ENCODE measurements at places on chromosomes 11 and 22. TPM values are rescaled to one million over a fixed set of nuclear protein-coding genes. Genes with fewer than 3 reads are reported as not detected.

DNA sequence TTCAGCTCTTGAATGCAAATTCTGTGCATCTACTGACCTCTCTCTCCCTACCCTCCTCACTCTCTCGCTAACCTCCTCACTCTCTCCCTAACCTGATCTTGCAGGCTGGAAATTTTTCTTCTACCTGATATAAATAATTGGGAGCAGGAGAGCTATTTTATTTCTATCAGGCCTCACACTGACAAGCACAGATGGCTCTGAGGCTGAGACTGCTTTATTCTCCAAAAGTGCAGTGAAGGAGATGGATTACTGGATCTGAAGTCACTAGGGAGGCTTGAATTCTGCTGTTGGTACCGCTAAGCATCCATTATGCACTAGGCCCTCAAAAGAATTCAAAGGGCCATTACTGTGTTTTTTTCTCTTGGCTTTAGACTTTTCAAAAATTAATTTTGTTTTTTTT lies 19.4 kb upstream of the LDHA start:
- DNase-seq, result no peak

- DNase-seq, result peak; percentile 56
Observed at GRCh38 chr11:73995731-73996130, 13.1 kb upstream of the UCP2 start.

DNA sequence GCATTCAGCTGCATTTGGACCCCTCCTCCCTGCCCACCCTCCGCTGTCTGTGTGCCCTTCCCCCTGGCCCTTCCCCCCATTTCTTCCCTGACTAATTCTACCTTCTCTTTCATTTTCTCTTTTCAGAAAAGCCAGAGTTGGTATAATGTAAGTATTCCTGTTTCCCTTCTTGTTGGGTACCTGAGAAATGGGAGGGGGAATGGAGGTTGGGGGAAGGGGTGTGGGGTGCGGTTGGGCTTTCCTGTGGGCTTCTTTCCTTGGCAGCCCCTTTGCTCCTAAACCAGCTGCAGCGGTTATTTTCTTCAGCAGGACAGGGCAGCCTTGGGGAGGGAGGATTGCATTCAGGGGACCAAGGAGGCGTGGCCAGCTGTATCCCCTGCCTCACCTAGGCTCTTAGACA lies 70.2 kb downstream of the SCN3B start:
- no peak for DNase-seq

GRCh38 chr11:108897916-108898315 lies 233.0 kb downstream of the DDX10 start:
- no peak for DNase-seq

Gene PIWIL4
- total RNA-seq, result 0.48 TPM

Gene RAG2
- not detected for total RNA-seq

GRCh38 chr11:70506986-70507385 lies 108.7 kb downstream of the CTTN start:
- no peak for DNase-seq

DNA sequence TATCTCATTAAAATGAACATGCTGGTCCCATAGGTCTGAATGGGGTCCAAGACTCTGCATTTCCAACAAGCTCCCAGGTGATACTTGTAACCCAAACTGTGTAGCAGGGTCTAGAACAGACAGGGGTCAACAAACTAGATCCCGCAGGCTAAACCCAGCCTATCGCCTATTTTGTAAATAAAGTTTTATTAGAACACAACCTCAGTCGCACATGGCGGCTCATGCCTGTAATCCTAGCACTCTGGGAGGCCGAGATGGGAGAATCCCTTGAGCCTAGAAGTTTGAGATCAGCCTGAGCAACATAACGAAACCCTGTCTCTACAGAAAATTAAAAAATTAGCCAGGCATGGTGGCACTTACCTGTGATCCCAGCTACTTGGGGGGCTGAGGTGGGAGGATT lies 42.3 kb upstream of the HMGXB4 start:
- no peak for DNase-seq

GRCh38 chr22:36180038-36180880 lies 19.7 kb upstream of the APOL3 start:
- peak; percentile 92 for DNase-seq

Gene CCDC81
- 0.79 TPM for total RNA-seq

Gene PRRG4
- 0.23 TPM for total RNA-seq

DNA sequence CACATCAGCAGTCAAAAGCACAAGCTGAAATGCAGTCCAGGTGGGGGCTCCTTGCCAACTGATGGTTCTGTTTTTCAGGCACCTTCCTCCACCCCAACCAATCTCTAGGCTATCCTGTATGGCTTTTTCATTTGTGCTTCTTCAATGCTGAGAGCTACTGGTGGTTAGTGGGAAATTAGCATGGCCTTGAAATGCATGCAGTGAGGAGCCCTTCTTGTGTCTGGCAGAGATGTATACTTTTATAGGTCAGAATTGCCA lies 167.4 kb downstream of the NAV2 start:
- DNase-seq, result no peak

DNA sequence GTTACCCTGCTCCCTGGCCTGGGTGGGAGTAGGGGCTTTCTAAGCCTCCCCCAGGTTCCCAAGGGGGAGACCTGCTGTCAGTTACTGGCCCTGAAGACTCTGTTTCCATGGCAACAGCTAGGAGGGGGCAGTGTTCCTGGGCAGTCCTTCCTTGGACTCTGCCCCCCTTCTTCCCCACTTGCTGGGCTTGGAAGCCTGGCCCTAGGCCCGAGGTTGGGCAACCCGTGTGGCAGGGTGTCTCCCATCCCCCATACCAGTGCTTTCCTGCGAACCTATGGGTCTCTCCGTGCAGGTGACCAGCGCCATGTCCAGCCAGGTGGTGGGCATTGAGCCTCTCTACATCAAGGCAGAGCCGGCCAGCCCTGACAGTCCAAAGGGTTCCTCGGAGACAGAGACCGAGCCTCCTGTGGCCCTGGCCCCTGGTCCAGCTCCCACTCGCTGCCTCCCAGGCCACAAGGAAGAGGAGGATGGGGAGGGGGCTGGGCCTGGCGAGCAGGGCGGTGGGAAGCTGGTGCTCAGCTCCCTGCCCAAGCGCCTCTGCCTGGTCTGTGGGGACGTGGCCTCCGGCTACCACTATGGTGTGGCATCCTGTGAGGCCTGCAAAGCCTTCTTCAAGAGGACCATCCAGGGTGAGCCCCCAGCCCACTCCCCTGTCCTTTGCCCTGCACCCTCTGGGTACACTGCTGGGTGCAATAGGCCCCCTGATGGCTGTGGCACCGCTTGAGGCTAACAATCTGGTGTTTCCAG lies 1.7 kb downstream of the ESRRA start:
- DNase-seq, result no peak

GRCh38 chr11:8823174-8823742 lies 87.7 kb upstream of the AKIP1 start:
- DNase-seq, result no peak

Gene OR10A2
- total RNA-seq, result not detected

- DNase-seq, result no peak
Observed at GRCh38 chr11:104764710-104765045, 133.6 kb downstream of the CASP12 start.

Gene DCHS1
- total RNA-seq, result 0.78 TPM

DNA sequence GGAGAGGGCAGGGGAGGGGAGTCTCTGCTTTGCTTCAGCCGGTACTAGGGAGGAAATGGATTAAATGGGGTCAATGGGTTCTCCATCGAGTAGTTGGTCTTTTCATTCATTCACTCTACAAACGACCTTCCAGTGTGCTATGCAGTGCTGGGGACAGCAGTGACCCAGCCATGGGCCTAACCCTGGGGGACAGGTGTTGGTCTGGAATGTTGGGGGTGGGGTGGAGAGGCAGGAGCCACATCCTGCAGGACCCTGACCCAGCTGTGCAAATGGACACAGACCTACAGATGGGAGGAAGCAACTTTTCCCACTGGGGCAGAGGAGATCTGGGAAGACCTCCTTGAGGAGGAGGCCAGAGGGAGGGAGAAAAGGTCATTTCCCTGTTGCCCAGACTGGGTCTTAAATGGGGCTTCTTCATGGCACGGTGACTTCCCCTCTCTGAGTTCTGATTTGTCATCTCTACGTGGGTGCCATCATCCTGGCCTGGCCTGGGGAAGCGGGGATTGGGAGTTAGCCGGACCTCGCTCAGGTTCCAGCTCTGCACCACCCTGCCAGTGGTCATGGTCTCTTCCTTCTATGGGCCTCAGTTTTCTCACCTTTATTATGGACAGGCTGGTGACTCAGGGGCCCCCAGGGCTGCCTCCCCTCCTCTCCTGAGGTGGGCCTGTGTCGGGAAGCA lies 2.0 kb downstream of the CYTH4 start:
- DNase-seq, result no peak

- DNase-seq, result peak; percentile 16
Observed at GRCh38 chr22:32574411-32574810, 99.8 kb downstream of the FBXO7 start.

- no peak for DNase-seq
Observed at GRCh38 chr11:3123761-3124733, 41.1 kb downstream of the OSBPL5 start.

DNA sequence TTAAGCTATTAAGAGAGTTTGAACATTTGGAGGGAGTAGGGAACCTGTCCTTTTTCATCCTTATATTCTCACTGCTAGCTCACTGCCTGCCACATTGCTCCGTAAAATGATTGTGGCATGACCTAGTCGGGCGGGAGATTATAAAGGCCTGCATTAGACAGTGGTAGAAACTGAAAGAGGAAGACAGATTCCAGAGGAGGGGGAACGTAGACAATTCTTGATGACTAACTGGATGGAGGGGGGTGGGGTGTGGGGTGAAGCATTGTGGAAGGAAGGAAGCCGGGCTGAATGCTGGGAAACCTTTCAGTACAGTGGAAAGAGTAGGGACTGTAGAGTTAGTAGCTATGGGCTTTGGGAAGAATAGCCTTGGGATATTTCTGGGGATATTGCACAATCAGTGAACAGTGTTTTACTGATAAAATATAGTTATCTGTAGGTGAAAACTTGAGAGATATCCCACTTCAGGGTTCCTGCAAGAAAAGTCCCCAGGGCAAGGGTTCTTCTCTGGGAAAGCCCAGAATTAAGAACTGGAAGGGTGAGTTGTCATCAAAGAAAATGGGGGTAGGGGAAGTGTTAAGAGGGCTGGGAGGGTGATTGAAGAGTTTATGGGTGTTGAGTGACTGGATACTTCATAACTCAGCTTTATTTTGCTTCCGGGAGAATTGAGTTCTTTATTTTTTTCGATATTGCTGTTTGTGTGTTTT lies 2.1 kb downstream of the MED15 start:
- peak; percentile 76 for DNase-seq

- no peak for DNase-seq
Observed at GRCh38 chr11:656866-657265, 19.8 kb downstream of the DRD4 start.

DNA sequence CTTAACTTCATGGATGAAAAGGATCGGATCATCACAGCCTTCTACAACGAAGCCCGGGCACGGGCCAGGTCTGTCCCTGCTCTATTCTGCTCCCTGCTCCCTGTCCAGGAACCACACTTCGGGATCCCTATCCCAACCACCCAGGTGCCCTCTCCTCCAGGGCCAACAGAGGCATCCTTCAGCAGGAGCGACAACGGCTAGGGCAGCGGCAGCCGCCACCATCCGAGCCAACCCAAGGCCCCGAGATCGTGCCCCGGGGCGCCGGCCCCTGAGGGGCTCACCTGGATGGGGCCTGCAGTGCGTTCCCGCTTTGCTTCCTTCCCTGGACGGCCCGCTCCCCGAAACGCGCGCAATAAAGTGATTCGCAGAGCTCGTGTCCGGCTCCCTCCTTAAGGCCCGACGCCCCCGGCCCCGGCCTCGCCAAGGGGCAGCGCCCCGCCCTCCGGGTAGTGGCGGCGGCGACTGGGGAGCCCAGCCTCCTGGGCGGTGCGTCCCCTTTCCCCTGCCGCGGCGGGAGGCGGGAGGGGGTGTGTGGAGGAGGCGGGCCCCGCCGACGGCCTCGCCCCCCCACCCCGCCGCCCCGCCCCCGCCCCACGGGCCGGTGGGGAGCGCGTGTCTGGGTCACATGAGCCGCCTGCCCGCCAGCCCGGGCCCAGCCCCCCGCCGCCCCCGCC lies at the start of gene VEGFB:
Gene VEGFB (plus strand): TSS at position 672 of the 674 bp plus-strand sequence. CDS start 250 bp downstream, outside the sequence.
- DNase-seq, result peak; percentile 81

DNA sequence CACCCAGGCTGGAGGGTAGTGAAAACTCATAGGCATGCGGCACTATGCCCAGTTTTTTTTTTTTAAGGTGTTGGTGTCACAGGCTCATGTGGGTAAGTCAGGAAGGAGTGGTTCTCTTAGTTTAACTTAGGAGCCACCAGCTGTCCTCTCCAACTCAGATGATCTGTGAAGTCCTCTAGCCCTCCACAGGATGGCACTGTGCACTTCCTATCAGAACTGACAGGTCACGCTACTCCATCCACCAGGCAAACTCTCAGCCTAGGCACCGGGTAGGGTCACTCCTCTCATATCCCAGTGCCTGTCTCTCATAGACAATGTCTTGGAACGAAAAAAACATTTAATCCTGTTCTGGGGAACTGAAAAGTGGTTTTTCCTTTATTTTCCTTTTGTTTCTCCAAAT lies 16.5 kb downstream of the NAP1L4 start:
- peak; percentile 67 for DNase-seq

DNA sequence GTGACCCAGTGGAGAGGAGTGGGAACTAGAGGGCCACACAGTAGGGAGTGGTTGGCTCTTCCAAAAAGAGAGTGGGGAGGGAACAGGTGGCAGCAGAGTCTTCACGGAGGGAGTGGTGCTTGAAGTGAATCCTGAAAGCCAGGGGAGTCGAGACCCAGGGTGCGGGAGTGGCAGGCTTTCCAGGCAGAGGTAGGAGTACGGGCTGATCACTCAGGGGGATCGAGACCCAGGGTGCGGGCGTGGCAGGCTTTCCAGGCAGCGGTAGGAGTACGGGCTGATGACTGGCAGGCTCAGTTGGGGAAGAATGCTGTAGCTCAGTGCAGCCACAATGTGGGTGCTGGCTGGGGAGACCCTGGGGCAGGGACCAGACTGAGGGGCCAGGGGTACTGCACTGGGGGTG lies 148.2 kb downstream of the TBC1D22A start:
- DNase-seq, result no peak

DNA sequence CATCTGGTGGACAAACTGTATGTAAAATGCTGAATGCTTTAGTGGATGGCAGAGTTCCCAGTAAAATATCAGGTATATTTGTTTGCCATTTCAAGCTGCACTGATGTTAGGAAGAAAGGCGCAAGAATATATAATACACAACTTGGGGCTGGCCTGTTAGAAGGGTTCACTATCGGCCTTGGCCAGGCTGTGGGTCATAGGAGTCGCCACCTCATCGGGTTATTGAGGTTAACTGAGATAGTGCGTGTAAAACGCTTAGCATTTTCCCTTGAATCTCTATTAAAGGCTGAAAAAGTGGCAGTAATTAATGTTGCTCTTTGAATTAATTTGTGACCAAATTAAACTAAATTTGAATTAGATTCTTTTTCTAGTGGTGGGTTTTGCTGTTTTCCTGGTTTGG lies 5.1 kb downstream of the FAM118A start:
- DNase-seq, result no peak
